ENCODE measurements at places on chromosomes 3 and 15.

DNA sequence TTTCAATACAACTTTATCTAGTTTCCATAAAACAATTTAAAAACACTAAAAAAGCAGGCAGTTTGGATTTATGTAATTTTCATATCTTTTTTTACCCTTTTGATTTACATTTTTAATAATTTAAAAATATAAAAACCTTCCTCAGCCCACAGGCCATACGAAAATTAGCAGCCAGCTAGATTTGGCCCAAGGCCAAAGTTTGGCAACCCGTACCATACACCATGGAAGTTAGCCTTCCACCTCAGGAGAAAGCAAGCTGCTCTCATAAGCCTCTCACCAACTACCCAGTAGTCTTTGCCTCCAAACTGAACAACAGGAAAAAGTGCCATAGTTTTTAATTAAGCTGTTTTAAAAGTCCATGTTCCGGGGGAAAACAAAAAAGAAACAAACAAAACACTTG, 107.3 kb upstream of the TRIM42 start:
- DNase-seq, result no peak

DNA sequence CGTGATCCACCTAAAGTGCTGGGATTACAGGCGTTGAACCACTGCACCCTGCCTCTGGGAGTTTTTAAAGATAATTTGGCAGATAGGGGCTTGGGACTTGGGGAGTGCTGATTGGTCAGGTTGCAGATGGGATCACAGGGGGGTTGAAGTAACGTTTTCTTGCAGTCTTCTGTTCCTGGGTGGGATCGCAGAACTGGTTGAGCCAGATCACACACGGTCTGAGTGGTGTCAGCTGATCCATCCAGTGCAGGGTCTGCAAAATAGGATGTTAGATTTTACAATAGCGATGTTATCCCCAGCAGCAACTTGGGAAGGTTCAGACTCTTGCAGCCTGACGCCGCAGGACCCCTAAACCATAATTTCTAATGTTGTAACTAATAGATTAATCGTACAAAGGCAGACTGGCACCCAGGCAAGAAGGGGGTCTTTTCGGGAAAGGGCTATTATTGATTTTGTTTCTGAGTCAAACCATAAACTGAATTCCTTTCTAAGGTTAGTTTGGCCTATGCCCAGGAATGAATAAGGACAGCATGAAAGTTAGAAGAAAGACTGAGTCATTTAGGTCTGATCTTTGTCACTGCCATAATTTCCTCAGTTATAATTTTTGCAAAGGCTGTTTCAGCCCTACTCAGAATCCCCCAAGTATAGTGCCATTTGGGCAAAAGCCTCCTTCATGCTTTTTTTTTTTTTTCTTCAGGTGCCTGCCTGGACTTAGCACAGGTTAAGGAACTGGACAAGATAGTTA, 1.5 kb upstream of the CA12 start:
- no peak for DNase-seq

DNA sequence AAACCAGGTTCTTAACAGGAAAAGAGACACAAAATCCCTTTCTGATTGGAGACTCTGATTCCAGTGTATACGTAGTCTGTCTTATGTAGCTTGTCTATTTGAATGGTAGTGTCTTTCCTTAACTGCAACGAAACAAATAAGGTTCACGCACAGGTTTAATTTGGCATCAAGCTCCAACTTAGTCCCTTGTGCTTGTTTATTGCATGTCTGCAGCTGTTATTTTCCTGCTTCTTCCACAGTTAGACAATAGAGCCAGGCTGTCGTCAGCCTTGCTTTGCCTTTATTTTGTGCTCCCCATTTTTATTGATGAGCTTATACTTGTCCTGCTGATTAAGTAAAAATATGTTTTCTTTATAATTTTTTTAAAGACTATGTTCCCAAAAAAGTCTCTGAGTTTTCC, 152.7 kb upstream of the CDIN1 start:
- no peak for DNase-seq

GRCh38 chr3:195900436-195901355, 7.7 kb downstream of the TNK2 start:
- DNase-seq, result peak; percentile 43

GRCh38 chr3:42302924-42303634, 37.1 kb upstream of the CCK start:
- no peak for DNase-seq

GRCh38 chr15:90990446-90990845, 3.9 kb downstream of the PRC1 start:
- DNase-seq, result no peak

GRCh38 chr15:59436774-59437141, 1.2 kb upstream of the FAM81A start:
- DNase-seq, result no peak

- DNase-seq, result no peak
Measured at GRCh38 chr15:93467337-93467736, 378.3 kb upstream of the RGMA start.

DNA sequence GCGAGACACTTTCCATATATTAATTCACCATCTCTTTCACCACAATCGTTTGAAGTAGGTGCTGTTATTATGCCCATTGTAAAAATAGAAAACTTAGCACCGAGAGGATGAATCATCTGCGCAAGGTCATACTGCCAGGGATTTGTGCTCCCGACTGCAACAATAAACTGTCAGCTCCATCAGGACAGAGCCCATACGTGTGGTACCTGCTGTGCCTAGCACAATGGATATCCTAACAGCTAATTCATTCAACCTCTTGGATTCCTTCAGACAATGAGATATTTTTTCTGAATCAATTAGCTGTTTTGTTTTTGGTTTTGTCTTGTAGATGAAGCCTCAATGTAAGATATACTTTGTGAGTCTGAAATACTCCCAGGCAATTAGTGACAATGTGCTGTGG, 32.3 kb upstream of the PROK2 start:
- no peak for DNase-seq

- DNase-seq, result no peak
Measured at GRCh38 chr3:64856977-64857516, 169.2 kb upstream of the ADAMTS9 start.

DNA sequence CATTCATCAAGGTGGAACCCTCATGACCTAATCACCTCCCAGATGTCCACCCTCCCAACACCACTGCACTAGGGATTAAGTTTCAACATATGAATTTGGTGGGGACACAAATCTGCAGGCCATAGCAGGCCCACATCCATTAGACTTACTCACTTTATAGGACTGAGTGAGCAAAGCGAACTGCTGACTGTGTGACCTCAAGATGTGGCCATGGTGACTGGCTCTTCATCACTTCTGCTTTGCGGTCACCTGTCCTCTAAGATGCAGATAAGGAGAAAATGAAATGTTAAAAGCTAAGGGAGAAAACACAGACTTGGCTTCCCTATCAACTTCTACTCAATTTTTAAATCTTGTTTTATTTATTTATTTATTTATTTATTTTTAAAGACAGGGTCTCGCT, 14.5 kb upstream of the DCP1A start:
- DNase-seq, result no peak

- DNase-seq, result no peak
Measured at GRCh38 chr15:60493166-60493565, 14.2 kb upstream of the ICE2 start.

DNA sequence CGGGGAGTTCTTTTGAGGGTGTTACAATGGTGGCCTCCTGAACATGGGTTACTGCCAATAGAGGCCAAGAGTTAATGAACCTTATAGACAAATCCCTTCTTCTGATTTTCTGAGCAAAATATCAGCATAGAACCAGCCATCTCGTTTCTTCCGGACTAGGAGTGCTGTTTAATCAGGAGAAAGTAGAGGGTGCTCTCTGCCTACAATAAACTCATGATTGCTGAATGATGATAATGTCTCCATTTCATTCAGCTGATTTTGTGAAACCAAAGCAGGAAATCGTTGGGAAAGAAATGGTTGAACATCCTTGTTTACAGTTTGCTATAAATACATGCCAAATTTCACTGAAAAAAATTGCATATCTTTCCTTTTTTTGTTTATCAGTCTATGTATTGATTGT, 142.8 kb upstream of the PLSCR5 start:
- no peak for DNase-seq

DNA sequence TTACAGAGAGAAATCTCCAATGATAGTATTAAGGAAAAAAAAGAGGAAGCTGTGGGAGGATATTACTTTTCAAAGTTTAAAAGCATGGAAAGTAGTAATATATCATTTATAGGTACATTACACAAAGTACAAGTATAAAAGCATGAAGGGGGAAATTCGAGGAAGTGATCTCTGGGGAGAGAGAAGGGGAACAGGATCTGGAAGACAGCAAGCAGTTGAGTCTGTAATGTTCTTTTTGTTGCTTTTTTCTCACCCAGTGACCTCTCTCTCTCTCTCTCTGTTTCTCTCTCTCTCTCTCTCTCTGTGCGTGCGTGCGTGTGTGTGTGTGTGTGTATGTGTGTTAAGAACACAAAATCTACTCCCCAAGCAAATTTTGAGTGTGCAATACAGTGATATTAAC, 10.2 kb downstream of the C3orf20 start:
- no peak for DNase-seq

DNA sequence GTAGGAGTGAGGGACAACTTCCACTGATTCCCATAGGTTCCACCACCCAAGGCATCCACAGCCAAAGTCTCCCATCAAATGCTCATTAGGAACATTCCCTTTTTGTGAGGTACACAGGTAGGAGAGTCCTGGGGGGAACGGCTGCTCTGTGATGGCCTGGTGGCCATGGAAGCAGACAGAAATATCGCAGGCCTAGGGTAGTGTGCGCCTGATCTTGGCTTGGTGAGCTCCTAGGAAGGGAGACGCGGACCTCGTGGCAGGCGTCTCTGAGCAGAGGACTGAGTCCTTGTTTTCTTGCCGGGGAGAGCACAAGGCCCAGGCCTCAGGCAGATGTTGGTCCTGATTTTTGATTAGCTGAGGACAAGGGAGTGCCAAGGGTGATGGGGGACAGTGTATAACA, 99.5 kb downstream of the SNRPN start:
- DNase-seq, result no peak

- peak; percentile 6 for DNase-seq
Measured at GRCh38 chr15:91099616-91099994, 452 bp upstream of the SV2B start.

DNA sequence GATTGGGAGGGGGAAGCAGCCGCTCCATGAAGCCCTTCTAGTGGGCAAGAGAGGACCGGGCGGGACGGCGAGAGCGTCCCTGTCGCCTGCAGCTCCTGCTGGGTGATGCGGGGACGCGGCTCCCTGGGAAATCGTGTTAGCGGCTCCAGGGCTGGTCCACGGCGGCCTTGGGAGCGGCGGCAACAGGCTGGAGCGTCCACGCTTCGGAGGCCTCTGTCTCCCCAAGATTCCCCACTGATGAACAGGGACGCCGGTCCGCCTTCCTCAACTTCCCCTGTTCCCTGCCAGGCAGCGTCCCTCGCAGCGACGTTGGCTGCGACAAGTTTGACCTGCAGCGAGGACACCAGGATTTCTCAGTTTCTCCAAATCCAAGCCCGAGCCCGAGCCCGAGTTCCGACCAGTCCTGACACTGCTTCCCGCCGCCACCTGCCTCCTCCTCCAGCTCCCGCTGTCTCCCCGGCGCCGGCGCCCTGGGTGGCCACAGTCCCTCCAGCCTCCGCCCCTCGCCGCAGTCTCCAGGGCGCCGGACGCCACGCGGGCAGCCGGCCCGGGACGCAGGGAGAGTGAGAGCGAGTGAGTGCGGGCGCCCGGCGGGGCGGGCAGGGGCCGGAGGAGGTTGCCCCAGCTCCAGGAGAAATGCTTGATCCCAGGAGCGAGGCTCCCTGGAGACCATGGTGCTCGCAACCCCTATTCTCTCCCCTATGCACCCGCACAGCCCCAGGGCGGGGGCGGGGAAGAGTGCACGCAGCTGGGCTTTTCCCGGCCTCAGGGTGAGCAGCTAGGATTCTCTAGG, 78.1 kb upstream of the RNF7 start:
- no peak for DNase-seq

GRCh38 chr15:90903733-90904536, 833 bp downstream of the MAN2A2 start:
- DNase-seq, result no peak

- DNase-seq, result no peak
Measured at GRCh38 chr3:115423170-115423569, 200.1 kb upstream of the GAP43 start.

GRCh38 chr3:149586871-149587270, 71.0 kb downstream of the WWTR1 start:
- no peak for DNase-seq

DNA sequence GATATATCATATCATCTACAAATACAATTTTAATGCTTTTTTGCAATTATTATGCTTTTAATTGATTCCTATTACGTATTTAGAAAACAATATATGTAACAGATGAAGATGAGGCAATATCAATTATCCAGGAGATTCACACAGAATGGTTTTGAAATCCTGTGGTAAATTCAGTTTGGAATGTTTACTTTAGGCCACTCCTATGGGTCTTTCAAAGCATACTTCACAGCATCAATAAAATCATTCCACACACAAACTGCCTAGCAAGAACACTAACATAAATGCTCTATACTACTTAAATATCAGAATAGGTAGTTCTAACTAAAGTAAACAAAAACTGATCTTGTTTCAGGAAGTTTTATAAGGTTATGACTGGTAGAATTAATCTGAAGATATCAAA, 90.5 kb downstream of the FAM227B start:
- no peak for DNase-seq

- DNase-seq, result no peak
Measured at GRCh38 chr3:190286014-190286413, 36.2 kb downstream of the CLDN1 start.

GRCh38 chr3:50689558-50689957, 14.8 kb downstream of the DOCK3 start:
- DNase-seq, result no peak

- no peak for DNase-seq
Measured at GRCh38 chr3:114691871-114692270, 398.0 kb downstream of the TIGIT start.

DNA sequence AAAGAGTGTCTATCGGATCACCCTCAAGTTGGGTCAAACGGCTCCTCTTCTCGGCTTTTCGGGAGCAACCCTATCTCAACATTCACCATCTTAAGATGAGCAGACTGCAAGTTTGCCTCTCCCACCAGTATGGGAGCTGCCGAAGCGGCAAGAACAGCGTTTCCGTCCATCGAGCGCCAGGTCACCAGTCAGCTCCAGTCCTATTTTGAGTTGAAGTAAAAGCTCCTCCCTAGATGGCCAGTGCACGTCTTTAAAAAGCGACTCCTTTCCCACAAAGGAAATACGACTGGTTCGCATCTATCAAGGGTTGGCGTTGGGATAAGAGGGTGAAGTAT, 369 bp upstream of the U2SURP start:
- DNase-seq, result no peak

DNA sequence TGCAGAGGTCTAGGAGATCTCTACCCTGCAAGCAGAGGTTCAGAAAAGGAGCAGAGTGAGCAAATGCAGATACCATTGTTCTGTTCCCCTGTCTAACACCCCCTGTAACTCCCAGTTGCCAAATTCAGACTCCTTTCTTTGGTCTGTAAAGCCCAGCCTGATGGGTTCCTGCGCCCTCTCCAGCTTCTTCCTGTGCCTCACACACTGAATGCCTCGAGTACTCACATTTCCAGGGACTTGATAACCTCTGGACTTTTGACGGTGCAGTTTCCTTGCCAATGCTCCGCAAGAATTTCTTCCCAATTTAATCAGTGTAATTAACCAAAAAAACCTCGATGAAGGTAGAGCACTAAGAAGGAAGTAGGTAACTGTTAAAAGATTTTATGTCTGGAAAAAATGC, 19.3 kb downstream of the PDE8A start:
- DNase-seq, result no peak
